ENCODE measurements at places on chromosomes 6 and 20.
A peak's percentile ranks its signal among the peaks of the same experiment; 100 is the strongest.

DNA sequence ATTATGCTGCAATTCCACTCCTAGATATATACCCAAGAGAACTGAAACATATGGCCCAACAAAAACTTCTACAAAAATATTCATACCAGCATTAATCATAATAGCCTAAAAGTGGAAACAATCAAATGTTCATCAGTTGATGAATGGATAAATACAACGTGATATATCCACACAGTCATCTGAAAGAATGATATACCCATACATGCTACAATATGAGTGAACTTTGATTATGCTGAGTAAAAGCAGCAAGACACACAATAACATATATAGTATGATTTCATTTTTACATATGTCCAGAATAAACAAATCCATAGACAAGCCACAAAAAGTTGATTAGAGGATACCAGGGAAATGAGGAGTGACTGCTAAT, 30.7 kb downstream of the CDK19 start:
- no peak for DNase-seq

- no peak for DNase-seq
These were observed 43.0 kb upstream of the KCNK16 start for GRCh38 chr6:39365281-39366074.

GRCh38 chr6:60991427-60992028, 1294.5 kb downstream of the KHDRBS2 start:
- DNase-seq = no peak

DNA sequence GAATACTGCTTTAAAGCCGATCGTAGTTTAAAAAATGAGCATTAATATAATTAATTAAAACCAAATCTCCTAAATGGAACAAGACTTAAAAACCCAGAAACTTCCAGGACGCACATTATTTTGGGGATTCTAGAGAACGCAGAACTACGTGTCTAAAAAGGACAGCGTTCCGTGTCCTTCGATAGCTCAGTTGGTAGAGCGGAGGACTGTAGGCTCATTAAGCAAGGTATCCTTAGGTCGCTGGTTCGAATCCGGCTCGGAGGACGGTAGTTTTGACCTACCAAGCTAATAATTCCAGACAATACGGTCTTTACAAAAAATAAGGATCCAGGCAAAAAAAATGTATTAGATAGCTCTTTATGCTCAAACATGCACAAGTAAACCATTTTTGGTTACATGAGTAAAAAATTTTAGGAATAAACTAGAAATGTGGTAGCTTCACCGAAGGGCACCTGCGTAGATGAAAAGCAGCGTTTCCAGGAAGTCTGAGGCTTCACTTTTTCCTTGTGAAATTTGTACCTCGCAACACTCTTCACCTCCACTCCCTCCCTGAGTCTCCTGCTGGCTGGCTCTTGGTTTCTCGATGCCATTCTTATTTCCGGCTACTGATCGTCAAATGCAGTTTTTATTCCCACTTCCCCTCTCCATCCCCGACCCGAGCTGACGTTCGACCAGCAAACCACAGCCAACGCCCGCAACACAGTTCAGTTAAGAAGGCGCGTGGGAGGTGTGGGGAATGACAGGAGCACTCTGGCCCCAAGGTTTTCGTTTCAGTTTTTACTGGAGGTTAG, 19.6 kb upstream of the ABT1 start:
- peak; percentile 61 for DNase-seq

DNA sequence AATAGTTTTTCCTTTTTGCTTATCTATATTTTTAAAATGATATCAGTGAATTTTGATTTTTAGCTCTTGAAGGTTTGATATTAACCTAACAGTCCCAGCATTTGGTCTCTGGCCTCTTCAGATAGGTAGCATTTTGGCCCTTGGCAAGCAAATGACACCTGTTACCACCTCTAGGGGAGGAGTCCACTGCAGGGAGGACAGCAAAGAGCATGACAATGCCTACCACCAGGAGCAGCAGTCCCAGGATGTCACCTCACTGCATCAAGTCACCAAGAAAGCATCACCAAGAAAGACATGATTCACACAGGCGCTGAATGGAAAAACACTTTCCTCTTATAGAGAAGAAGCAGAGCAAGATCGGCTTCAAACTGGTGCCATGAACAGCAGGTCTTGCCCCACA, 224.3 kb downstream of the UBE3D start:
- DNase-seq = no peak

GRCh38 chr20:51616060-51616459, 73.5 kb upstream of the NFATC2 start:
- no peak for DNase-seq
